Occipital lobe (tissue), 3 donors: ENCODE measurements at places on chromosomes 6 and 20.

DNA sequence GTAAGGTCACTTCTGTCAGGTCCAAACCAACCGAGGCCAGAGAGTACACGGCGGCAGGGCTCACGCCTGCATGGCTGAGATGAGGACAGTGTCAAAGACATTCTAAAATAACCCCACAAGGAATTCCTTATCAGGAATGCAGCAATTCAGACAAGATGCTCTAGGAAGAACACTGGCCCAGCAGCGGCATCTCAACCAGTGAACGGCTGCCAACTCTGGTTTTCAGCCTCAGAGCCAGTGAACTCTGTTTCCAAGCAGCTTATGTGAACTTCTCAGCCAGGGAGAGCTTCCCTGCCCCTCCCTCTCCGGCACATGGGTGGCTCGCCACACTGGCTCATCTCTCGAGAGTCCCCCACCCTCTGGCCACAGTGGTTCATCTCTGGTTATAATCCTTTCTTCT lies 36.9 kb downstream of the KCNQ2 start:
- no peak for DNase-seq

GRCh38 chr20:53412577-53413185 lies 181.0 kb downstream of the ZNF217 start:
- DNase-seq: no peak

DNA sequence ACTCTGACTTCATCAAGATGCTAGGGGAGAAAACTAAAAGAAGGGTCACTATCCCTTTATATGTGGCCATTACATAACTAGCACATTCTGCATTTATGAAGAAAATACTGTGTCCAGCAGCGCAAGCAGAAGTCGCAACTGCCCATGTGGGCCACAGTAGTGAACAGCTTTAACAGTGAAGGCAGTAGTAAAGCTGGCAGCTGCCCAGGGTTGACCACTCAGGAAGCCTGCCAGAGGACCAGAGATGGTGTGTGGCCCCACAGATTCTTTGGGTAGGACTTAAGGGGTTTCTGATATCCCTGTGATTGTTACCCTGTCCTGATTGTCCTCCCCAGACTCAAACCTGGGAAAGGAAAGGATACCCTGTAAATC lies 88.3 kb upstream of the NT5E start:
- DNase-seq: no peak

DNA sequence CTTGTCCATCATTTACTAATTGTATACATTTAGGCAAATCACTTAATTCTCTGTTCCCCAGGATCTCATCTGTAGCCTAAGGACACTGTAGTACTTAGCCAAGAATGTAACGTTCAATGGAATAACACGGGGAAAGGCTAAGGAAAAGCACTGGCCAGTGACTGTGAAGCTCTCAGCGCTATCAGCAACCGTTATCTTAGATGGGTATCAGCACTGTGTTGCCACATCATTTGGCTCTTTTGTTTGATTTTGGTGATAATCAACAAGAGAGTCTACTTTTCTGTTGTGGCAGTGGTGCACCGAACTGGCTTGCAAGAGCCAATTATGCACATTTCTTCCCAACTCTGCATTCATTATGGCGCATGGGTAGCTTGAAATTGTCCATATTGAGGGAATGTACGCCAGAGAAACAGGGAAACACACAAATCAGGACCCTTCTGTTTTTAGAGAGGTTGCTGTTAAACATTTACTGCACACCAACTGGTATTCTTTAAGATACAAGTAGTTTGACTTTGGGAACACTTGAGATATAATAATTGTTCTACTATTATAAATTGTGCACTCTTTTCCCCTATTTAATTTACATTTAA lies 93.7 kb upstream of the C6orf118 start:
- no peak for DNase-seq

- DNase-seq: no peak
Measured at GRCh38 chr6:138422861-138423260, 18.8 kb downstream of the HEBP2 start.

DNA sequence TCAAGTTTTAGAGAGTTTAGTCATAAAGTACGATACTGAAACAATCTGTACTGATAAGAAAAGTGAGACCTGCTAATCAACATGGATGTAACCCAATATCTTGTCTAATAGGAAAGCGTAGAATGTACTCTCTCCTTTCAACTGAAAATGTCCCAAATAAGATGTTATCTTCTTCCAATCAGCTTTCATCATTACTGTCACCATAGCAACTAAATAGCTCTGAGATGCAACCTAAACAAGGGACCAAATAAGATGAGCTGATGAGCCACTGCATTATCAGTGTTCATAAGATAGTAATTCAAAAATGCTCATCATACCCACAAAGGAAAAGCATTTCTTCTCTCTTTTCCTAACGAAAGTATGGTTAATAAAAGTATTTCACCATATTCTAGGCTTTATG lies 1108.3 kb upstream of the MAP3K7 start:
- no peak for DNase-seq

DNA sequence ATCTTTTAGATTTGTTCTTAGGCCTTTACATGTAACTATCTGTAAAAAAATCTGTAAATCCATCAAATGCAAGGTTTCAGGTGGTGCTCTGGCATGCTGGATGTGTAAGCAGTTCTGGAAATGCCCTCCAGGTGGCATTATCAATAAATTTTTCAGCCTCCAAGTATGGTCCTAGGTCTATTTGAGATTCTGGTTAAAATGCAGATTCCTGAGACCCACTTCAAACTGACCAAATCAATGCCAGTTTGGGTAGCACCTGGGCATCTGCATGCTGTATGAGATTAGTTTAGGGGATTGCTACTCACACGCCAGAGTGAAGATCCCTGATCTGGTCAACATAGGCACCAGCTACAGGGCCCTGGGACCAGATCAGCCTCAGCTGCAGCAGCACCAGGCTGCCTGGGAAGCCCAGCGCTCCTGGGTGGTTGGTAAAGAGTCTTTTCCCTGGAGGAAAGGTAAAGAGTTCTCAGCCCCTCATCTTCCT lies 507.3 kb upstream of the CITED2 start:
- no peak for DNase-seq

GRCh38 chr6:139194740-139195139 lies 59.9 kb downstream of the HECA start:
- no peak for DNase-seq

DNA sequence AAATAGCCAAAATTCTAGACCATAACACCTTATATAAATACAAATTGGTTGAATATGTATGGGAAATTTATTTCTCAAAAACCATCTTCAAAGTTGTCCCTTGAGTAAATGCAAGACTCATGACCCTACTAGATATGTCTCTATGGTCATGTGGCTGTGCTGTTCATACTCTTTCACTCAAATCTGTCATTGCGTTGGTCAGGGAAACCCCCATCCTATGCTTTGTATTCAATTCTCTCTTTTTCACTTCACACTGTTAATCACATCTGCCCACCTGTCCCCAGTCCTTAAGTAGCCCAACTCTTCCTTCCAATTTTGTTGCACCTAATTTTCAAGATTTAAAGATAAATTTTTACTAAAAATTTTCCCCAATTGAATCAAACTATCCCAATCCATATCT lies 51.0 kb downstream of the RPS12 start:
- DNase-seq: no peak

GRCh38 chr20:54723723-54724122 lies 248.3 kb downstream of the DOK5 start:
- DNase-seq: no peak

GRCh38 chr20:61762167-61762710 lies 303.4 kb downstream of the TAF4 start:
- no peak for DNase-seq

DNA sequence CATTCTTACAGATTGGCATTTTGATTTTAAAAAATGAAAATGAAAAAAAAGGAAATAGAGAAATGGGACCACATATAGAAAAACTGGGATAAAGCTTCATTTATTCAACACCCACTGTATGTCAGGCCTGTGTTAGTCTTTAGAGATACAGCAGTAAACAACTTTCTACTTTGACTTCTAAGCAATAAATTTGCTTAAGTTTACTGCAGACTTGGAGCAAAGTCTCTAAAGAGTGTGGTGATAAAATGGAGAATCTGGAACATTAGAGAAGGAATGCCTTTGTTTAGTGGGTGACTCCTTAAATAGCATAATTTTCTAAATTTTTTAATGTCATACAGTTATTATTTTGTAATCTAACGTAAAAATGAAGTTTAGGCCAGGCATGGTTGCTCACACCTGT lies 80.7 kb upstream of the CNKSR3 start:
- DNase-seq: no peak

GRCh38 chr20:9500121-9500520 lies 14.3 kb upstream of the LAMP5 start:
- no peak for DNase-seq

GRCh38 chr6:63346217-63346835 lies 26.5 kb upstream of the LGSN start:
- DNase-seq: no peak

DNA sequence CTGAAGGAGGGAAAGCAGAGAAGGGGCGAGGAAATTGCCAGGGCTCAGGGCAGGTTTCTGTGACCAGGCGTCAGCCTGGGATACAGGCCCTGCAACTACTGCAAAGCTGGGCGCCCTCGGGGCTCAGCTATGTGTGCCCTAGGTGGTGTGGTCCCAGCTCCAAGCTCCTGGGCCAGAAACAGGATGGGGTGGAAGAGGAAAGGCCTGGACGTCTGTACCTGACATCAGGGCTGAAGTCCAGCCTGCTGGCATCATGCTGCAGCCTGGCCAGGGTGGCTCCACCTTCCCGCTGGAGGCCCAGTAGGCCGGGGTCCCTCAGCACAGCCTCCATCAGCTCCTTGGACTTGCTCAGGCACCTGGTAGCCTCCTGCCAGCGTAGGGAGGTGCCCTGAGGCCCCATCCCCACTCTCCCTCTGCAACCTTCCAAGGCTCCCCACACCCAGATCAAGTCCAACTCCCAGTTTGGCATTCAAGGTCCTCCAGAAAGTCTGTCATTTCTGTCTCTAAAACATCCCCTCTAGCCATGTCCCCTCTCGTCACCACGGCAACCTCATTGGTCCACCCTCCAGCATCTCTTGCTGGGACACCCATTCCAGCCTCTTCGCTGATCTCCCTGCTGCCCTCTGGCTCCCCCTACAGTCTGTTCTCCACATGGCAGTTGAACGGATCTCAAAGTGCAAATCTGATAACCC lies 38.2 kb downstream of the KIAA1755 start:
- DNase-seq: peak; percentile 35

GRCh38 chr6:56246881-56247653 lies at the start of gene COL21A1:
COL21A1 (minus strand) TSS chr6:56247580; CDS start chr6:56182618, 64,962 bp downstream.
- peak; percentile 8 for DNase-seq

- DNase-seq: no peak
Measured at GRCh38 chr6:56875961-56876360, 78.9 kb upstream of the BEND6 start.

GRCh38 chr20:20426655-20426907 lies 58.7 kb downstream of the INSM1 start:
- DNase-seq: no peak

GRCh38 chr6:12504325-12504966 lies 212.1 kb upstream of the PHACTR1 start:
- DNase-seq: no peak

GRCh38 chr20:4176187-4176586 lies 160.8 kb upstream of the RNF24 start:
- DNase-seq: no peak

DNA sequence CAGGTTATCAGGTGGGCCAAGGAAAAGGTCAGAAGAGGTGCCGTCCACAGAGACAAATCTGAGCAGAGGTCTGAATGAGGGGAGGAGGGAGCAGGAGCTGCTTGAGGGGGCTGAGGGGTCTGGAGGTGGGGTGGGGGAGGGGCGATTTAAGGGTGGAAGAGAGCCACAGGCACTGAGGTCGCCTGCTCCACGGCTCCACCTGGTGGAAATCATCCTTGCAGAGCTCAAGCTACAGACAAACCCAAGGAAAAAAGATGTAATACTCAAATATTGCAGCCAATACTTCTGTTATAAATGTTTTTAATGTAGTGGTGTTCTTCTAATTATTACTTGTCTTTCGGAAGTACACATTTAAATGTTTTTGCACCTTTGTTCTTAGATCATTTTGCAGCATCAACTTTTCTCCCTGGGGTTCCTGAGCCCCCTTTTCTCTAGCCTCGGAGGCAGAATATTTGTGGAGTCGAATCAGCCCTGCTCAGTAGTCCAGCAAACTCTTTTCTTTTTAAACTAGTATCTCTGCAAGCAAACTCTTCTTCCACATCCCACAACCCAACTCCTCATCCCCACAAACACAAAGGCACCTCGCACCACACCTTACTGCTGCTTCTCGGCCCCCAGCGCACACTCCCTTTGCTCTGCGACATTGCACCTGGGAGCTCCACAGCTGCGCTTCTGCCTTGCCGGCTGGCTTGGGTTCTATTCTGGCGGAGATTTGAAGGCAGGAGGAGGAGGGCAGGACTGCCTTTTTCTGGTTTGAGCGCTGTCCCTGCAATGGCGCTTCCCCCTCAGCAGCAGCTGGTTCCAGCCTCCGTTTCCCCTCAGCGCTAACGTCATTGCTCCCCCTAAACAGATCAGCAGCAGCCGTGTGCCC lies 51.0 kb upstream of the TFAP2A start:
- no peak for DNase-seq

DNA sequence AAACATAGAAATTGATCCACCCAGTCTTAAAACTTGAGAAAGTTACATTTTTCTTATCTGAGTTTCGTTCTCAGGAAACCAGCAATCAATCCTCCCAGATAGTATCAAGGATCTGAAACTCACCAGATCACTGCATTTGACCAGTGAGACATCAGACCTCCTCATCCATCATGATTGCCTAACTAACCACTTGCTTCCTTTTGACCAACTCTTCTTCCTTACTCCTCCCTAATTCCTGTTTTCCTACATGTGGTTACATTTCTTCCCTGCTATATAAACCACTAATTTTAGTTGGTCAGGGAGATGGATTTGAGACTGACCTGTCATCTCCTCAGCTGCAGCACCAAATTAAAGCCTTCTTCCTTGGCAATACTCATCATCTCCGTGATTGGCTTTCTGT lies 357.1 kb upstream of the POU3F2 start:
- DNase-seq: no peak
